ENCODE measurements at places on chromosomes 5 and 9.

GRCh38 chr9:134335486-134336220 is 9.4 kb downstream of the RXRA start:
- no peak for DNase-seq

DNA sequence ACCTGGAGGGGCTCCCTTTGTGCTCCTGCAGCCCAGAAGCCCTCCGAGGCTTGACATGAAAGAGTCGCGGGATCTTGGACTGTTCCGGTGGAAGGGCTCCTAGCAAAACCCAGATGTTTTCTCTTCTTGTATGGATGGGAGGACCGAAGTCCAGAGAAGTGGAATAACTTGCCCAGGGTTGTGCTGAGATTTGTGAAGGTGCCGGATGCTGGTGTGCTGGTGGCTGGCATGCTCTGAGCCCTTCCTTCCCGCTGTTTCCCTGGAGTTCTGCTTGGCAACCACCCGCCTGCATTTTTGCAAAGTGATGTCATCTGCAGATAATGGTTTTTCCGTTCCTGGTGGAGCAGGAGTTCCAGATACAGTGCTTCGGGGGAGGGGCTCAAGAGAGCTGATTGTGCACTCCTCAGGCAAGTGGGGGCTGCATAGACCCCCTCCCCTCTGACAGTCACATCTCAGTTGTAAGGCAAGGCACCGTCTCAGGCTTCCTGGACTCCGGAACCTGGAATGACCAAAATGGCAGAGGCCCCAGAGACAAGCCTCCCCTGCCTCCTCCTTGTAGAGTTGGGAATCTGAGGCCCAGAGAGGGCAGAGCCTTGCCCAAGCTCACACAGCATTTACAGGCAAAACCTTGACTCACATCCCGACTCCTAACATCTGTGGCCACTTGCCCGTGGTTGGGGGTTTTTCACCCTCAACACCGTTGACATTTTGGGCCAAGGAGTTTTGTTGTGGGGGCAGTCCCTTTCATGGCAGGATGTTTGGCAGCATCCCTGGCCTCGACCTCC is 157.0 kb downstream of the RGS3 start:
- no peak for DNase-seq

DNA sequence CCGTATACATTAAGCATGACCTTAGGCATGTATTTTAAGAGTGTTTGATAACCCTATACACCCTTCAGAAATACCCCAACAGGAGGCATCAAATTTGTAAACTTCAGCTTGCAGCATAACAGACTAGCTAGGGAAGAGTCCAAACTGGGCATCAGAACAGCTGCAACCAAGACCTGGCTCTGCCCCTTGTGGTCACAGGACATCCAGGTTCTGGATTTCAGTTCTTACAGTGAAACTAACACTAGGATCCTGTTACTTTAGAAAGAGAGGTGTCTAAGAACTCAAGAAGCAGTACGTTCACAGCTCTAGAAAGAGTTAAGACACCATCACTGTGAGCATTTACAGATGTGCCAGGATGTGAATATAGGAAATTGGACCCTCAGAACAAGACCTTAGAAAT is 229.8 kb downstream of the BNC2 start:
- no peak for DNase-seq

- no peak for DNase-seq
Observed at GRCh38 chr5:122064992-122065391, 13.1 kb downstream of the LOX start.

DNA sequence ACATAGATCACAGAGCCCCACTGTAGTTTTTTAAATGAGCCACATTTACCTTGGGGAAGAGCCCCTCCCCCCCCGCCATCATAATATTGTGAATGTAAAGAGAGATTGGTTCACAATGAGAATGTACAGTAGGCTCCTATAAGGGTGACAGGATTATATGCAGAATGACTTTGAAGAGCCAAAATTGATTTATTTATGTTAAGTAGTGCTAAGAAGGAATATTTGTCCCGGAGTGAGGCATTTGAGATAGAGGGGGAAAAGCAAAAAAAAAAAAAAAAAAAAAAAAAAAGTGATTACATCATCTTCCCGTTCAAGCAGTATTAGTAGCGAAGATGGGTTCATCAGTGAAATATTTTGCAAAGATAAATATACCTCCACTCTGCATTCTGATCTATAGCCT is 73.9 kb downstream of the PIK3R1 start:
- no peak for DNase-seq

DNA sequence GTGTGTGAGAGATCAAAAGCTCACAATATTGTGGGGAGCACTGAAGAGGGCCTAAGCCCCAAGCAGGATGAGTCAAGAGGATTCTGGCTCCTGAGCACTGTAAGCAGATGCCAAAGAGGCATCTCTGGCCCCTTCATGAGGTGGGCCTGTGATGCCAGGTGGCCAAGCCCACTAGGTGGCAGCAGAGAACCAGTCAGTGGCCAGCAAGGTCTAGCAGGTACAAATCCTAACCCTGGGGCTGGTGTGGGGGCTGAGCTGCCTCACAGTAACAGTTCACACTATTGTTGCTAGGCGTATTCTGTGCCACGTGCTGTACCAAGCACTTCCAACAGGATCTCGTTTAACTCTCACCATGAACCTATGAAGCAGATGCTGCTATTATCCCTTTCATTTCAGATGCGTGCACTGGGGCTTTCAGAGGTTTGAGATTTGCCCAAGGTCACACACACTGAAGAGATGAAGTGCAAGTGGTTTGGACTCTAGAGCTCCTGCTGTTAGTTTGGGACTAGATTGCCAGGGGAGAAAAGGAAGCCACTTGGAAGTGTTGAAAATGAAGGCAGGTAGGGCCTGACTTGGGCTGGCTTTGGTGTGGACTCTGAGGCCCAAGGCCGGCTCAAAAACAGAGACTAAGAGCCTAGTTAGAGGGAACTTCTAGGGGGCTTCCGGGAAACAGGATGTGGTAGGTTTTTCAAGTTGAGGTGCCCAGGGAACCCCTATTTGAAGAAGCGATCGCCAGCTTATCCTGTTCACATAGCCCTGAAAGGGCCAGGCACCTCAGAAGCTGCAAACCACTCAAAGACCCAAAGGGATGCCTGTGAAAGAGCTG is 4.4 kb upstream of the MLANA start:
- DNase-seq = peak; percentile 38

- DNase-seq = no peak
Observed at GRCh38 chr5:176413255-176413565, 3.1 kb downstream of the CLTB start.

DNA sequence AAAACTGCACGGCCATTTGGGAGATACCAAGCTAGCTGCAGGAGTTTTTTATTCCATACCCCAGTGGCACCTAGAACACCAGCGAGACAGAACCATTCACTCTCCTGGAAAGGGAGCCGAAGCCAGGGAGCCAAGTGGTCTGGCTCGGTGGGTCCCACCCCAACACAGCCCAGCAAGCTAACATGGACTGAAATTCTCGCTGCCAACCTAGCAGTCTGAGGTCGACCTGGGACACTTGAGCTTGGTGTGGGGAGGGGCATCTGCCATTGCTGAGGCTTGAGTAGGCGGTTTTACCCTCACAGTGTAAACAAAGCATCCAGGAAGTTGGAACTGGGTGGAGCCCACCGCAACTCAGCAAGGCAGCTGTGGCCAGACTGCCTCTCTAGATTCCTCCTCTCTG is 108.9 kb upstream of the CHD1 start:
- no peak for DNase-seq

DNA sequence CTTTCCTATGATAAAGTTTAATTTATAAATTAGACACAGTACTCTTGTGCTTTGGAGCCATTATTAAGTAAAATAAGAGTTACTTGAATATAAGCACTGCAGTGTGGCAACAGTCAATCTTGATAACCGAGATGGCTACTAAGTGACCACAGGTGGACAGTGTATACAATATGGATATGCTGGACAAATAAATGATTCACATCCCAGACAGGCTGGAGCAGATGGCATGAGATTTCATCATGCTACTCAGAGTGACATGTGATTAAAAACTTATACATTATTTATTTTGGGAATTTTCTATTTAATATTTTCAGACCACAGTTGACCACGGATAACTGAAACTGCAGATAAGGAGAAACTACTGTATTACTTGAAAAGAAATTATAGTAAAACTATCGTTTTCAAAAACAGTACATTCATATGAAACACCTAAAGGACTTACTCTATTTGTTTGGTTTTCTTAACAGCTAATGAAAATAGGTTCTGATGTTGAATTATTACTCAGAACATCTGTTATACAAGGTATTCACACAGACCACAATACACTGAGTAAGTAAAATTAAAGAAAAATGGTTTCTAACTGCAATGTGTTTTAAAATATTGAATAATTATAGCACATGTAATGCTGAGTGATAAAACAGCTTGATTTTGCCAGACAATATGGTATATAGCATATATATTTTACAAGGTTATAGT is 16.0 kb downstream of the LYRM7 start:
- DNase-seq = no peak

GRCh38 chr9:70108181-70108580 is 64.5 kb downstream of the MAMDC2 start:
- DNase-seq = no peak

- DNase-seq = no peak
Observed at GRCh38 chr5:72109625-72110024, 2.4 kb downstream of the MAP1B start.

- DNase-seq = no peak
Observed at GRCh38 chr5:173802670-173803165, 85.4 kb upstream of the CPEB4 start.

DNA sequence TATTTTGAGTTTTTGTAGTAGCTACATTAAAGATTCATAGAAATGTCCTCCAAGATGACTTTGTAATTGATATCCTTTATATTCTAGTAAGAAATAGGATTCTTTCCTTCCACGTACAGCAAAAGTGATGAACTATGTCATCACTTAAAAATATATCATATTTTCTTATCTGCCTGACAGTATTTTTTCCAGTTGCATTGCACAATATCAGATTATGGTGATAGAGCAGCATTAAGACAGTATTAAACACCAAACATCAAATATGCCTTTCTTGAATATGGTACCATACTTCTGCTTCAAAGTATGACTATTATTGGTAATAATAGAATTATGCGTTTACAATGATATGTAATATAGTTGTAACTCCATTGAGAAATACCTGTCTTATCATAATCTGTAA is 919.8 kb upstream of the EDIL3 start:
- no peak for DNase-seq

- DNase-seq = no peak
Observed at GRCh38 chr9:136754626-136755301, 3.3 kb downstream of the LCN8 start.

GRCh38 chr5:76021936-76022584 is 61.1 kb upstream of the SV2C start:
- DNase-seq = no peak

DNA sequence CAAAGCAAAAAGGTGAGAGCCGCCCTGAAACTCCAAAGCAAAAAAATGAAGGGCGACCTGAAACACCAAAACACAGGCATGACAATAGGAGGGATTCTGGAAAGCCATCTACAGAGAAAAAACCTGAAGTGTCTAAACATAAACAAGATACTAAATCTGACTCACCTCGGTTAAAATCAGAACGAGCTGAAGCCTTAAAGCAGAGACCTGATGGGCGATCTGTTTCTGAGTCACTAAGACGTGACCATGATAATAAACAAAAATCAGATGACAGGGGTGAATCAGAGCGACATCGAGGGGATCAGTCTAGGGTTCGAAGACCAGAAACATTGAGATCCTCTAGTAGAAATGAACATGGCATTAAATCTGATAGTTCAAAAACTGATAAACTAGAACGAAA is 108.8 kb downstream of the NIPBL start:
- no peak for DNase-seq

- no peak for DNase-seq
Observed at GRCh38 chr9:33813712-33814641, 3.0 kb upstream of the UBE2R2 start.

- no peak for DNase-seq
Observed at GRCh38 chr5:108101130-108101529, 280.8 kb downstream of the FBXL17 start.

DNA sequence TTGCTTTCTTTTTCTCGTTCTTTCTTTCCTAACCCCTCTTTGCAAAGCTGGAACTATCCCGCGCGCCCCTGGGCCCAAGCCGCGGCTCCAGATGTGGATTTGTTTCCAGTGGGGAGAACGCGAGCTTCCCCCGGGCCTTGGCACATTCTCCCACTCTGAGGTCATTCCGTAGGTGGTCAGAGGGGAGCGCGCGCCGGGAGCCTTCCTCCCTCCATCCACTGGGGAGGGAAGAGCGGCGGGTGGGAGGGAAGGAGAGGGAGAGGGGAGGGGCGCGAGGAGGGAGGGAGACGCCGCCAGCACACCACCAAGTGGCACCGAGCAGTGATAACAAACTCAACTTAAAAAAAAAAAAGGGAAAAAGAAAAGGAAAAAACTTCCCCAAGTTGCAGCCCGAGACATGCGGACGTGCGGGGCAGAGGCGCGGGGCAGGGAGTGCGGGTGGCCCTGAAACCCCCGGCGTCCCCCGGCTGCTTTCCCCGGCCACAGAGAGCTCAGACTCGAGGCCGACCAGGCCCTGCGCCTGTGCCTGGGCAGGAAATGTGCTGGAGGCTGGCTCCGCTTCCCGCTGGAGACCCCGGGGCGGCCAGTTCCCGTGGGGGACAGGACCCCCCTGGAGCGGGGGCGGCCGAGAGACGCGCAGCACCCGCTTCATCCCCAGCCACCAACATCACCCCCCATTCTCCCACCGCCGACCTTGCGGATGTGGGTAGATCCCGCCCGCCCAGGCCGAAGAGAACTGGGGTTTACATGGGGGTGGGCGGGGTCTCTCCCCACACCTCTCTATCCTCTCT is 3.1 kb downstream of the IER5L start:
- no peak for DNase-seq
